ENCODE measurements at places on chromosomes 16 and 17.
A peak's percentile ranks its signal among the peaks of the same experiment; 100 is the strongest.

DNA sequence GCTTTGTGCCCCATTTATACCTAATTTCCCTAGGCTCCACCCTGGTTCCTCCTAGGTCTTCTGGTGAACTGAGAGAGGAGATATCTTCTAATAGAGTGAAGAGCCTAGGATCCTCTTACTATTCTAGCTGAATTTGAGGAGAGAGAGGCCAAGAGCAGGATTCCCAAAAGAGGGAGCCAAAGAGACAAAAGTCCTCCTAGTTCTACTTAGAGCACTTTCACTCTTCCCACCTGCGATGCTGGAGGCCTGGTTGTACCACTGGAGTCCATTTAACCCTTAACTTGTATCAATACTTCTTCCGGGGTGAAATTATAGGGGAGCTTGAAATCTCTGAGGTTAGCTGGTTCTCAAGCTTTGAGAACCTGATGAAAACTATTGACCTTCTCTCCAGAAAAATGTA, 3.4 kb upstream of the SSH2 start:
- no peak for DNase-seq

DNA sequence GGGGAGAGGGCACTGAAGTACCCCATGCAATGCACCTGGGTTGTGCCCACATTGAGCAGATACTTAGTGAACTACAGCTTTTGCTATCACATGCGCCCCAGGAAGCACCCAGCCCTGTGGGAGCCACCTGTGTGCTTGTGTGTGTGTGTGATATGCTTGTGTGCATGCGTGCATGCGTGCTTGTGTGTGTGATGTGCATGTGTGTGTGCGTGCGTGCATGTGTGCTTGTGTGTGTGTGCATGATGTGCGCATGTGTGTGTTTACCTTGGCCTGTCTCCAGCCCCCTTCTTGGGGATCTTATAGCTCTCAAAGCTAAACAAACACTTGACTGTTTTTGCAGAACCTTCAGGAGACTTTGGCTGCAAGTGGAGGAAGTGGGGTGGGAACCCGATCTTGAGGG, 841 bp downstream of the C16orf89 start:
- DNase-seq, result no peak

GRCh38 chr17:1975573-1975972, 49.6 kb downstream of the RTN4RL1 start:
- DNase-seq, result no peak

DNA sequence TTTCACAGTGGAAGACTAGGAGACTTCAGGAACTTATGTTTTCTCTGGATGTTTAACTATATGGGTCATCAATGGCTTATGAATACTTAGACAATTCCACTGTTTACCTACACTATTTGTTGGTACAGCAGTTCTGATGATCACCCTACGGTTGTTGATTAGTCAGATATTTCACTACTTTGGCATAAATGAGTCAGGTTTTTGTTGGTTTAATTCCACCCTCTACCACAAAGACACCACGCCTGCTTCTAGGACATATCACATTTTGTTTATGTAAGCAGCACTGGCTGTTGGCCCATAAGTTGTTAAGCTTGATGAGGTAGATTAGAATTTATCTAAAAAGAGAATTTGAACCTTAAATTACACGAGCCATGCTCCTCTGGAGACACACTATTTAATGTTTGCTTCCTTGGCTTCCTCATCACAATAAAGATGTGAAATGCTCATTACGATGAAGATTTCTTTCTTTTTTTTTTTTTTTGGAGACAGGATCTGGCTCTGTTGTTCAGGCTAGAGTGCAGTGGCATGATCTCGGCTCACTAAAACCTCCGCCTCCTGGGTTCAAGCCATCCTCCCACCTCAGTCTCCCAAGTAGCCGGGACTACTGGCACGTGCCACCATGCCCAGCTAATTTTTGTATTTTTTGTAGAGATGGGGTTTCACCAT, 4.3 kb downstream of the GDE1 start:
- DNase-seq, result no peak

DNA sequence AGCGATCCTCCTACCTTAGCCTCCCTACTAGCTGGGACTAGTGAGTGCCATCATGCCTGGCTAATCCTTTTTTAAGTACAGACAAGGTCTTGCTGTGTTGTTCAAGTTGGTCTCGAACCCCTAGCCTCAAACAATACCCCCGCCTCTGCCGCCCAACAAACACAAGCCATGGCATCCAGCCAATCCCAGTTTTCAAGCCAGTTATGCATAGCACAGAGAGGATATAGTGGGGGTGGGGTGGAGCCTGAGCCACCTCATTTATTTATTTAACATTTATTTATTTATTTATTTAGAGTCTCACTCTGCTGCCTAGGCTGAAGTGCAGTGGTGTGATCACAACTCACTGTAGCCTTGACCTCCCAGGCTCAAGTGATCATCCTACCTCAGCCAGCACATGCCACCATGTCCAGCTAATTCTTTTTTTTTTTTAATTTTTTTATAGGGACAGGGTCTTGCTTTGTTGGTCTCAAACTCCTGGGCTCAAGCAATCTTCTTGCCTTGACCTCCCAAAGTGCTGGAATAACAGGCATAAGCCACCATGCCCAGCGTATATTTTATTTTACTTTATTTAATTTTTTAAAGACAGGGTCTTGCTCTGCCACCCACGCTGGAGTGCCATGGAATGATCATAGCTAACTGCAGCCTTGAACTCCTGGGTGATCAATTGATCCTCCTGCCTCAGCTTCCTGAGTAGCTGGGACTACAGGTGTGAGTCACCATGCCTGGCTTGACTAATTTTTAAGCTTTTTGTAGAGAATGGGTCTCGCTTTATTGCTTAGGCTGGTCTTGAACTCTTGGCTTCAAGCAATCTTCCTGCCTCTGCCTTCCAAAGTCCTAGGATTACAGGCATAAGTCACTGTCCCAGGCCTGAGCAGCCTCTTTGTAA, 26.2 kb upstream of the KLHL11 start:
- no peak for DNase-seq

- no peak for DNase-seq
Measured at GRCh38 chr16:47927330-47927729, 228.5 kb downstream of the ABCC12 start.

GRCh38 chr16:2501946-2502895, 11.5 kb upstream of the ATP6V0C start:
- no peak for DNase-seq

DNA sequence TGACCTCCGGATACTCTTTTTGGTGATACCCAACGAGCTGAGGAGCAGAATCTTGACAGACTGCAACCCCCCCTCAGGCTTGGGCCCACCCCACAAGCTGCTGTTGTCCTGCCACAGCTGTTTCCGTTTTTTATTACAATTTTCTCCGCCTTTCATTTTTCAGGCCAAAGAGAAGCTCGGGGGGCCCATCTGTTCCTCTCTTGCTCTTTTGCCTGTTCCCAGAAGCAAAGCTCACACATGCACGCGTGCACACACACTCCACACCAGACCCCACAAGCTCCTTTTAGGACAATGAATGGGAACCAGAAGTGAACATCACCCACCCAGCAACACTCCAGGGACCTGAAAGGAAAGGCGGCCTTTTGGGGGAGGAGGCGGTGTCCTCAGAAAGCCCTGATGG, 16.3 kb downstream of the SOX9 start:
- DNase-seq, result no peak

DNA sequence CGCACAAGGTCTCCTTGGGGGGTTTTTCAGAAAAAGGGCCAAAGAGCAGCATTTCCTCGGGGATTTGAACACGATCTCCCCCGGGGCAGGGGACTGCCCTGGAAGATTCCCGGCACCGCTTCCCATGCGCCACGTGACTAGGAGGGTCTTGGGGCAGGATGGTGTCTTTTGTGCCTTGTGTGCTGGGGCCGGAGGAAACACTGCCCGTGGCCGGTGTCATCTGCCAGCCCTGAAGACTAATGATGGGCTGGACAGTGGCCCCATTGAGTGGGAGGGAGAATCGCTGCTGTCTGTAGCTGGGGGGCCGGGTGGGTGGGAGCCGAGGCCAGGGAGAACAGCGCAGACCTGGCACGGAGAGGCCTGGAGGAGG, 315.1 kb downstream of the SEC14L1 start:
- no peak for DNase-seq

DNA sequence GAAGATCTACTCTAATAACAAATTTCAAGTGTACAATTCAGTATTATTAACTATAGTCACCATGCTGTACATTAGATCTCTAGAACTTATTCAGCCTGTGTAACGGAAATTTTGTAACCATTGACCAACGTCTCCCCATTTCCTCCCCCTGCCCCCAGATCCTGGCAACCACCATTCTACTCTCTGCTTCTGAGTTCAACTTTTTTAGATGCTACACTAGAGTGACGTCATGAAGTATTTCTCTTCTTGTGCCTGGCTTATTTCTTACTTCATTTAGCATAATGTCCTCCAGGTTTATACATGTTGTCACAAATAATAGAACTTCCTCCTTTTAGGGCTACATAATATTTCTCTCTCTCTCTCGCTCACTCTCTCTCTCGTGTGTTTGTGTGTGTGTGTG, 157.5 kb downstream of the ANKFN1 start:
- DNase-seq, result no peak

DNA sequence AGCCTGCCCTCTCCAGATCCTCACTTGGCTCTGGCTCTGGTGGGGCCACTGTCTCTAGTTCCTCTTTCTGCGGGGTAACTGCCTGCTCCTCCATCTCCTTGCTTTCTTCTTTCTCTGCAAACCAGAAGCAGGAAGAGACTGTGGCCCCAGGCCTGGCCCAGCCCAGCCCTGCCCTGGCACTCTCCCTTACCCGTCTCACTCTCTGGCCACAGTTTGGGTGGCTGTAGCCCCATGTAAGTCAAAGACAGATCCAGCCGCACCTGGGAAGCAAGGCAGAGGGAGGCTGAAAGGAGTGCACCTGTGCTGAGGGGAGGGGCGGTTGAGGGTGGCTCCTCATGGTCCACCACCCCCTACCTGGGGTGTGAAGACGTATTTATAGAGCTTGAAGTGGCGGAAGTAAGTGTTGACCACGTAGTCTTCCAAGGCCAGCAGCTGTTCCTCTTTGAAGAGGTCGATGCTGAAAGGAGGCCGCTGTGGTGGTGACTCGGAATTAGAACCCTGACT, 2.8 kb downstream of the CFAP119 start:
- no peak for DNase-seq

DNA sequence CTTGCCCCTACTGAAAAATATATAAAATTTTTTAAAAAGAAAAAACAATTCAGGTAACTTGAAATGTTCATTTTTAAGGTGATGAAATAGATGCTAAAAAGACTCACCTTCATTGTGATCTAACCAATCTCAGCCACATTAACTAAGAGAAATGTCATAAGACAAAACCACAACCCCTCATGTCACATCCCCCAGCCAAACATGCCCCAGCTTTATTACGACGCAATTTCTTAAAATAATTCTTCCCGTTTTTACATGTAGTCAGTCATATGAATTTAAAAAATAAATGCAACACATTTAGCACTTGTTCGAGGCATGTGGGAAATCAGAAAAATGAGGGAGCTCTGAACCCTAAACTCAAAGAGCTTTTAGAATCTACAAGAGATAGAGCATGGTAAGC, 9.5 kb downstream of the AMFR start:
- no peak for DNase-seq

DNA sequence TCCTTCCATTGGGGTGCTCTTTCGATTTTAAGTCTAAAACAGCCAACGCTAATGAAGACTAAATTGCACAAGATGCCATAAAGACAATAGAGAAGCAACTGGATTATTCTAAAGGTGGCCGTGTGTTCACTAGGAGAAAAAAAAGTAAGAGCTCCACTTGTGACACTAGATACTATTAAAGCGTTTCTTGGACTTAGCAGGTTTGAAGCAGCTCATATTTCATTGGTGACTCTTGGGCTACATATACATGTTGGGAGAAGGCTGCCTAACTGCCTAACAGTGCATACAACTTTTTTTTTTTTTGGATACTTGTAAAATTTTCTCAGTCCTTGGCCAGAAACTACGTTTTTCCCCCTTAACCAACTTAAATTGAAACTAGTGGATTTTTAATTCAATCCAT, 111.8 kb upstream of the NOG start:
- DNase-seq, result no peak

GRCh38 chr17:34254651-34255380, at the start of gene CCL2:
TSS of gene CCL2 (plus strand) at chr17:34255285. CDS start at chr17:34255350, 65 bp downstream.
- no peak for DNase-seq

GRCh38 chr16:29025218-29025617, 40.4 kb downstream of the LAT start:
- DNase-seq, result no peak

- DNase-seq, result no peak
Measured at GRCh38 chr16:29943846-29944799, 17.8 kb upstream of the TMEM219 start.

DNA sequence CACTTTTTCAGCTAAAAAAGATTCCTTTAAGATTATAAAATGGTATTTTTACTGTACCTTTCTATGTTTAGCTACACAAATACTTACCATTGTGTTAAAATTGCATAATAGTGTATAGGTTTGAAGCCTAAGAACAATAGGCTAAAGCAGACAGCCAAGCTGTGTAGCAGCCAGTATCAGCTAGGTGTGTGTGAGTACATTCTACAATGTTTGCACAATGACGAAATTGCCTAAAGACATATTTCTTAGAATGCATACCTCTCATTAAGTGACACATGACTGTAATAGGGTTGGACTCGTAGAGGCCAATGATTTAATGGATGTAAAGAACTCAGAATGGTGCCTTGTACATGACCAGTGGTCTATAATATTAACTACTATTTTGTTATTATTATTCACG, 1.9 kb upstream of the MT1B start:
- DNase-seq, result no peak

DNA sequence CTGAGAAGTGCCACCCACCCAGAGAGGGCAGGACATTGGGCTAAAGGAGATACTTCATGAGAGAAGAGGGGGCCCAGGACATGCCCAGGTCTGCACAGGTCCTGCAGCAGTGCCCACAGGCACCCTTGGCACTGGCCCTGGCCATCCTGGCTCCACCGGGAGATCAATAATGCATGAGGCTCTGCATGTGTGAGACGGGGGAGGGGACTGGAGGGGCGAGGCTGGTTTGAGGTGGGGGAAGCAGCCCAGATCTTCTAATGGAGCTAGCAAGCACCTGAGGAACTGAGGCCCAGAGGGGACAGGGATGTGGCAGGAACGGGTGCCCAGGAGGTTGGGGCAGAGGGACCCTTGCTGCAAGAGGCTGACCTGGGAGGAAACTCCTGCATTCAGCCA, 567 bp downstream of the OSBPL7 start:
- DNase-seq, result no peak

GRCh38 chr17:60641810-60642220, 35.8 kb upstream of the BCAS3 start:
- peak; percentile 19 for DNase-seq

DNA sequence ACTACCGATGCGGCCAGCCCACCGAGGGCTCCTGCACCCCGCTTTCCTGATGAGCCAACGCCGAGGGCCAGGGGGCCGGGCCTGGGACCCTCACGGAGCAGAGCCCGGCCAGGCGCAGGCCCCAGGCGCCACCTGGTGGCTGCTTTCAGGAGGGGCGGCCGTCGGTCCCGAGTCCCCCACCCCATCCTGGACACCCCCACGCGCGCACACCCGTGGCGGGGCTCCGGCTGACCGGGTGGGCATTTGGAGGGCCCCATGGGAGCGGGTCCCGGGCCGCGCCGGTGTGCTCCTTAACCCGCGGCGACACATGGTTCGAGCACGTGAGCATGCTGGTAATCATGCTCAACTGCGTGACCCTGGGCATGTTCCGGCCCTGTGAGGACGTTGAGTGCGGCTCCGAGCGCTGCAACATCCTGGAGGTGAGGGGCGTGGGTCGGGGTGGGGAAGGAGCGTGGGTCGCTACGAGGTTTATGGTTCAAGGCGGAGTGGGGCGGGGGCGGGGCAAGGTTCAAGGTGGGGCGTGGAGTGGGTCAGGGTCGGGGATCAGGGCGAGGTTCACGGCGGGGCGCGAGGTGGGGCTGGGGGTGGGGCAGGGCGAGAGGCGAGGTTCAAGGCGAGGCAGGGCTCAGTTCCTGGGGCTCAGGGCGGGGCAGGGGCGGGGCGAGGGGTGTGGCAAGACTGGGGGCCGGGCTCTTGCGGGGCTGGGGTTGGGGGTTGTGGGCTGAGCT, 30.2 kb downstream of the TPSG1 start:
- DNase-seq, result no peak
